ENCODE measurements at places on chromosomes 11 and 22. TPM values are rescaled to one million over a fixed set of nuclear protein-coding genes. Genes with fewer than 3 reads are reported as not detected.

Gene KCNK7
- 0.25 TPM for total RNA-seq

Gene RFPL1
- not detected for total RNA-seq

- no peak for DNase-seq
Observed at GRCh38 chr11:14331476-14332136, 27.4 kb downstream of the RRAS2 start.

DNA sequence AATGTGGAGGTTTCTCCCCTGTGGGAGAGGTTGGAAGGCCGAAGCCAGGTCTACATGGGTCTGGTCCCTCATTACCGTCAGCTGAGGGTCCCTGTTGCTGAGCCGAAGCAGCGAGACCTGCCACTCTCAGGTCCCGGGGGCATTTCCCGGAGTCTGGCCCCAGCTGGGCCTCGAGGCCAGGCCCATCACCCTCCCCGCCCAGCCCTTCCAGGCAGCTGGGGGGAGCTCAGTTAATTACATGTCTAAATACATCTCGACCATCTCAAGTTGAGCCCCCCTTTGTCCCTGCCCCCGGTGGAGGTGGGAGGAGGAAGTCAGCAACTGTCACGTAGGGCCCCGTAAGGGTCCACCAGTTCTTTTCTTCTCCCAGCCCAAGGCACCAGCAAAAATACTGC lies 3.6 kb downstream of the CDKN1C start:
- peak; percentile 59 for DNase-seq

DNA sequence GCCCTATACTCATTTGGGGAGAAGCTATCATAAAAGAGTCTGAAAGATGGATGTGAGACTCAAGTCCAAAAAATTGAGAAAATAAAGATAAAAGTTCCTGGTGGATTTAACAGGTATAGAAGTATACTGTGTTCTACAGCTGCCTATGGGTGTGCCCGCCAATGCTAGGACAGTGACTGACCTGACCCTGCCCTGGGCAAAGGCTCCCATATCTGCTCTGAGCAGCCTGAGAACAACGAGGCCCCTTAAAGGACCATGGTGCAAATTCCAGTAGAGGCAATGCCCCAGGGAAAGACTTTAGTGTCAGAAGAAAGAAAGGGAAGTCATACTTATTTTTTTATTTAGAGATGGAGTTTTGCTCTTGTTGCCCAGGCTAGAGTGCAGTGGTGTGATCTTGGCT lies 181.8 kb downstream of the NAV2 start:
- no peak for DNase-seq

Gene LRRC74B
- total RNA-seq: not detected

DNA sequence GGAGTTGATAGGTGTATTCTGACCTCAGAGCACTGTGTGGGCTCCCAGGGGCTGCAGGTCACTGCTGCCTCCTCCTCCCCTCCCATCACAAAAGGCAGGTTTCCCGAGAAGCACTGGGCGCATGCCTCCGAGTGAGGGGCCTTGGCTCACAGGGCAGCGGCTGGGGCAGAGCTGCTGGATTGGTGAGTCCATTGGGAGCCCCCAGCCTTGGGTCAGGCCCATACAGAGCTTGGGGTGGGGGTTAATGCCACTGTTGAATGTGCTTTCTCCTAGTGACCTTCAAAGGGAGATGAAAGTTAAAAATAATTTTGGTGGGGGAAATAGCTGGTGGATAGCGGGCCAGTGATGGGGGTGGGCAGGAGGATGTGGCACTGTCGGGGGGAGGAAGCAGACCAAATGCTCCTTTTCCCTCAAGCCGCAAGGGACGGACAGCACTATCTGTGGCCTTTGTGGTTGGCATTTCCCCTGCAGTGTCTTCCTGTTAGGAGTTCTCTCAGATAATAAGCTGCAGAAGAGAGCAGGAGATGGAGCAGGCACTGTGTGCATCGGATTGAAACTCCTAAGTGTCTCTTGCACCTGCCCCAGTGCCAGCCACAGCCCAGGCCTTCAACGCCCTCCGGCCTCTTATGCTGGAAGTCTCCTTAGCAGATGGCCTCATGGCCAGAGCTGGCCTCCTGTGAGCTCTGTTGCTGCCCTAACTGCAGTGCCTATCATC lies 3.2 kb downstream of the TUBA8 start:
- DNase-seq: no peak

Gene SAAL1
- 12.9 TPM for total RNA-seq

Data from kidney (tissue), 22 donors.